ENCODE measurements at places on chromosomes 5 and 9.

DNA sequence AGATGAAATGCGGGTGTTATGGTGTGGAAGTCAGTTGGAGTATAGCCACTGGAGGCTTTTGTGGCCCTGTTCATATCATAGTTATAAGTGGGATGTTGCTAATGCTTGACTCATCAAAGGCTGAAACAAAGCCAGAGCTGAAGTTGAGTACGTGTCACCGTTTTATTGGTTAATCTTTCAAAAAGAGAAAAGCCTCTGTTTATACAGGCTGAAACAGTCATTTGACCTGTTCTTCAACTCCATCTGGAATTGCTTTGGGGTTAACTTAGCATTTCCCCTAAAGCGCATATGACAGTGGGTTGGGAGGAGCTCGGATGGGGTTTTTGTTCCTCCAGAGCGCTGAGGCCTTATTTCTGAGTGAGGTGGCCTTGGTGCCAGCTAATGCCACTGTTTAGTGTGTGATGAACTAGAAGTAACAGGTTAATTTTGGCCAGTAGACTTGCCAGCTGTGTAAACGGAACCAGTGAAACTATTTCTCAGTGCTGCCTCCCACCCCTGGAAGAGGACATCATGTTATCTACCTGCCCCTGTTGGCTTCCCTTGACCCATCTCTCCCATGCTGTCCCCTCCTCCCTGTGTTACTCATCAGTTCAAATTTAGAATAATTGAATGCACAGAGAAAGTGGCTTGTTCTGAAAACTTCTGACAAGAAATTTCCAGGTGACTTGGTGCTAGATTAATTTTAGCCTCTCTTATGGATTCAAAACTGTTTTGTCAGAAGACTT lies 34.2 kb downstream of the MTAP start:
- DNase-seq: no peak

DNA sequence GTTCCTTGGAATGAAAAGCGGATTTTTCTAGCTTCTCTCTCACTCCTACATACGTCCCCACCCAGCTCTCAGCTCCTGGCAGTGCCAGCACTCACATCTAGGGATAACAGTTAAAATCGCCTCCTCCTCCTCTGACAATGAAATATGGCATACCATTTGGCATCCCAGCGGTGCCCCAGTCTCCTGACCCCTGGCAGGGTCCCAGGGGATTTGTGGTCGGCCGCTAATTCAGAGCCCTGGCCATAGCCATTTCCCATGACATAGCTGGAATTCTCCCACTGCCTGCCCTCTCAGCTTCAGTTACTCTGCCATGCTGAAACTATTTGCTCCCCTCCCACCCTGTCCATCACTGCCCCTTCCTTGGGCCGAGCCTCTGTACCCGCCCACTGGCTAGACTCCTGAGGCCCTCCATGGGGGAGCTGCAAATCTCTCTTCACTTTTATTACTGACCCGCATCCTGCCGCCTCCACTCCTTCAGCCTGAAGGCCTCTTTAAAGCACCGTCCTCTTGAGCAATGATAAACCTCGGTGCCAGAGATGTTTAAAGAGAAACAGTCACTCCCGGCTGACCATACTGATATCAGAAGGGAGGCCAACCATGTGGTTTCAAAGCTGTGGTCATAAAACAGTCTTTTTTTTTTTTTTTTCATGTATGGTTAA lies 139.8 kb downstream of the SLIT3 start:
- DNase-seq: no peak

DNA sequence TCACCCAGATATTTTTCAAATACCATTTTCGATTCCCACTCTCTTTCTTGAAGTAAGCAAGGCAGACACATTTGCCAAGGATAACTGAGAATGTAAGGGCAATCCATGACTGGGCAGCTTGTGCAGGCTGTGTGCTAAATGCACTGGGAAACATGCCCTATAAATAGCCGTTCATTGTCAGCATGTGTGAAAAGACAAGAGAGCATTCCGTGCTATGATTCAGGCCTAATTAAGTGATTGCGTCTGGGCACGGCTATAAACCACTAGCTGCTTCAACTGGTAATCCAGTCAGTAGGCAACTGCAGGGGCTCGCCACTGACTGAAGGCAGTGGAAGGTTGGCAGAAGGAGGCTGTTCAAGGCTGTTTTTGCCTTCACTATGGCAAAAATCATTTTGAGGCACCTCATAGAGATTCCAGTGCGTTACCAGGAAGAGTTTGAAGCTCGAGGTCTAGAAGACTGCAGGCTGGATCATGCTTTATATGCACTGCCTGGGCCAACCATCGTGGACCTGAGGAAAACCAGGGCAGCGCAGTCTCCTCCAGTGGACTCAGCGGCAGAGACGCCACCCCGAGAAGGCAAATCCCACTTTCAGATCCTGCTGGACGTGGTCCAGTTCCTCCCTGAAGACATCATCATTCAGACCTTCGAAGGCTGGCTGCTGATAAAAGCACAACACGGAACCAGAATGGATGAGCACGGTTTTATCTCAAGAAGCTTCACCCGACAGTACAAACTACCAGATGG lies at the start of gene HSPB3:
Gene HSPB3 (plus strand): TSS at position 287 of the 745 bp plus-strand sequence. CDS start 91 bp downstream, at position 378.
- no peak for DNase-seq

- DNase-seq: no peak
Observed at GRCh38 chr5:79464695-79465332, 49.1 kb downstream of the HOMER1 start.

DNA sequence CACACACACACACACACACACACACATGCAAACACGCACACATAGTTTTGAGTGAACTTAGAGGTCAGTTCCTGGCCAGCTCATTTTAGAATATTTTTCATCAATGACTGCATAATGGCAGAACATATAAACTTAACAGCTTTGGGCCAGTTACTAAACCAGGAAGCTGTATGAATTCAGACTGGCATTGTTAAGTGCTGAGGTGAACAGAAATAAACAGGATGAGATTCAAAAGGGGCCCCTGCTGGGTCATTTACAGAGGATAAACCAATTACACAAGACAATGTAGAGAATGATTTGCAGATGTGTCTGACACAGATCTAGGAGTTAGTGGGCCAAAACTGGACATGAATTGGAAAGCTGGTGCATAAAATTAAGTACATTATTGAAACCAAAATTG lies 44.6 kb downstream of the MARCHF11 start:
- DNase-seq: no peak

DNA sequence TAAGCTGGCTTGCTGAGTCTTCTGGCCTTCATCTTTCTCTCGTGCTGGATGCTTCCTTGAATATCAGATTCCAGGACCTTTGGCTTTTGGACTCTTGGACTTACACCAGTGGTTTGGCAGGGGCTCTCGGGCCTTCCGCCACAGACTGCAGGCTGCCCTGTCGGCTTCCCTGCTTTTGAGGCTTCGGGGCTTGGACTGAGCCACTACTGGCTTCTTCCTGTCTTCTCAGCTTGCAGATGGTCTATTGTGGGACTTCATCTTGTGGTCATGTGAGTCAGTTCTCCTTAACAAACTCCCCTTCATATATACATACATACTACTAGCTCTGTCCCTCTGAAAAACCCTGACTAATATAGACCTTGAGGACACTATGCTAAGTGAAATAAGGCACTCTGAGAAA lies 78.3 kb upstream of the SSBP2 start:
- no peak for DNase-seq

- DNase-seq: no peak
Observed at GRCh38 chr5:168187614-168188013, 103.8 kb upstream of the WWC1 start.

DNA sequence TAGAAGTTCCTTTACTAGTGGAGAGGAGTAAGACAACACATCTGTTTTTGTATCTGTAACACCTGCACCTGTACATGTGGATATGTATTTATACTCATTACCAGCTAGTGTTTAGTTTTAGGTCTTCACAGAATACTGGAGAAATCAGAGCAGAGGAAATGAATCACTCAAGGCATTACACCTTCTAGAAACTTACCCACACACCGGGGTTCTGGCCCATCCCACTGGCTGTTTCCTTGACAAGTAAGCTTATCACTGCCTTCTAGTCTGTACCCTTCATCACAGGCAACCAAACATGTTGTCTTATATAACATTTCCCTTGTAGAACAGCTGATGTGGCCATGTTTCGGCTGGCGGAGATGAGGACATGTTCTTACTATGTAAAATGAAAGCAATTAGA lies 76.7 kb downstream of the SVEP1 start:
- no peak for DNase-seq

DNA sequence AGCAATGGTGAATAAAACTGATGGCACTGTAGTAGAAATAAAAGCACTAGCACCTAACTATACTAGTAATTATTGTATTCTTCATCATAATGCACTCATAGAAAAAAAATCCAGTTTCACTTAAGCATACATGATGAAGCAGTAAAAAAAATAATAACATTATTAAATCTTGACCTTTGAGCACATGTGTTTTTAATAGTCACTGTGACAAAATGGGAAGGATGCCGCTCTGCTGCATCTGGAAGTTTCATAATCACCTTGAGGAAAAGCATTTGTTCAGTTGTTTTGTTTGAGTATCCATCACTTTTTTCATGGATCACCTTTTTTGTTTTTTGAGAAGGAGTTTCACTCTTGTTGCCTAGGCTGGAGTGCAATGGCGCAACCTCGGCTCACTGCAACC lies 13.2 kb downstream of the OR2K2 start:
- DNase-seq: no peak

- no peak for DNase-seq
Observed at GRCh38 chr5:44051591-44051990, 337.6 kb downstream of the FGF10 start.

GRCh38 chr5:124670722-124671184 lies 75.7 kb downstream of the ZNF608 start:
- DNase-seq: no peak

DNA sequence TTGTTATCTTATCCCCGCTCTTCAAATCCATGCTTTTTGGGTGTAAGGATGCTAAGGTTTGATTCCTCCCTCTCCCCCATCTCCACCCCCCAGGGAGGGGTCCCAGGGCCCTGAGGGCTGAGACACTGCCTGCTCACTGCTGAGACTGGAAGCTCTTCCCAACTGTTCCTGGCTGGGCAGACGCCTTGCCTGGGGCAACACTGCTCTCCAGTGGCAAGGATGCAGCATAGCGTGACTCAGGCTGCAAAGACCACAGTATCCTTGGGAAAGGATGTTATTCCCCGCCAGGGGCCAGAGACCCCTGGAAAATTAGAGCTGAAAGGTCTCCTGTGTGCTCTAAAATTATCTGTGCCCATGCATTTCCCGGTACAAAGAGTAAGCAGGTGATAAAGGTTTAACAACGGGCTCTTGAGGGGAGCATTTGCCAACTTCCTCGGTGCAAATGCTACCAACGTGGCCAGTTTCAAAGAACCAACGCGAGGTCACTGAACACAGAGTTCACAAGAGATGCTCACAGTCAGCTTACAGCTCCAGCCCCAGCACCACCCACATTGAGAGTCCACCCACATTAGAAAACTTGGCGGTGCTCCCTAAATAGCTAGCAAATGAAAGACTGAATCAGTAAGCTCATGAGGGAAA lies 271.9 kb downstream of the NSG2 start:
- DNase-seq: no peak

GRCh38 chr9:130304116-130304515 lies 38.6 kb downstream of the HMCN2 start:
- DNase-seq: no peak

GRCh38 chr5:181167814-181168488 lies 20.6 kb downstream of the OR2V2 start:
- no peak for DNase-seq

DNA sequence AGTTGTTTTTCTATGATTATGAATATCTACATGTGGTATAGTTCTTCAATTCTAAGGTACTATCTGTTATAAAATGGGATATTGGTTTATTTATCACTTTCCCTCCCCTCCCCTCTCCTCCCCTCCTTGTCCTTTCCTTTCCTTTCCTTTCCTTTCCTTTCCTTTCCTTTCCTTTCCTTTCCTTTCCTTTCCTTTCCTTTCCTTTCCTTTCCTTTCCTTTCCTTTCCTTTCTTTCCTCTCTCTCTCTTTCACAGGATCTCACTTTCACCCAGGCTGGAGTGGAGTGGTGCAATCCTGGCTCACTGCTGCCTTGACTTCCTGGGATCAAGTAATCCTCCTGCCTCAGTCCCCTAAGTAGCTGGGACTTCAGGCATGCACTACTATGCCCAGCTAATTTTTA lies 466.8 kb downstream of the DMAC1 start:
- no peak for DNase-seq

DNA sequence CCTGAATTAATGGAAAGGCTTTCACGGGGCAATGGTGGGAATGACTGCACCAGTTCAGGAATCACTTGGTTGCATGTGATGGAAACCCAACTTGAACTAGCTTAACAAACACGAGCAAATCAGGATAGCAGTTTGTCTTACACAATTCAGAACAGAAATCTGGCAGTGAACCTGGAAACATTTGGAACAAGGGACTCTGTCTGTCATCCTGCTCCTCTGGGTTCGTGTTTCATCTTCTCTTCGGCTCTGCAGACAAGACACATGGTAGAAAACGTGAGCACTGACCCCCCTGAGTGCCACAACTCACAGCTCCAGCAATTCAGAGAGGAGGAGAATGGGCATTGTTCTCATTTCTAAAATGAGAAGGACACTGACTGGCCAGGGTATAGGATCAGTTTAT lies 218.1 kb upstream of the NREP start:
- DNase-seq: no peak

DNA sequence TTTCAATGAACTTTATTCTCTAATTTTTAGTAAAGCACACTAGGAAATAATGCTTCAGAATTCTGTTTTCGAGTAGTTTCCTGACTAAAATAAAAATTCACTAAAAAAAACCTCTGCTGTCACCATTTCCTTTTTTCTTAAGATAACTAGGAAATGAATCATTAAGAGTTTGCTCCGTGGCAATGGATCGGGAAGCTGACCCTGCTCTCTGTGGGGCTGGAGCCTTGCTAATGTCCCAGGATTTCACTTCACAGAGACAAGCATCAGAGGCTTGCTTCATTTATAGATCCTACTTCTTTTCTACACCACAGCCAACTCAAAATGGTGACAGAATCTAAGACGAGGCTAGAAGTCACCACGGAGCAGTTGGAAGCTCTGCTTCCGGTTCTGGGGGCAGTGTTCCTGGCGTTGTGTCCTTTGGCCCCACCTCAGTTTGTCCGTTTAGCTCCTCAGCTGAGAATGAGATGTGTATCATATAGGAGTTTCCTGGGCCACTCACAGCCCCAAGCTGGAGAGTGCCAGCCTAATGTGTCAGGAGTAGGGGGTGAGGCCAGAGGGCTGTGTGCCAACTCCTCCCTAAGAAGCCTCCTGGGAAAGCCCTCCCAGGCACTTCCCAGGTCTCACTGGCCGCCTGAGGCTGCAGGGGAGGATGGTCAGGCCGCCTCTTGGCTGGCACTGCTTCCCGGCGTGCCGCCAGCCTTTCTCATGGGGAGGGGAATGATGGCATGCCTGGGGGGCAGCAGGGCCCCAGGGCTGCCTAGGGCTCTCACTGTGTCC lies 19.6 kb downstream of the TENT4A start:
- no peak for DNase-seq

DNA sequence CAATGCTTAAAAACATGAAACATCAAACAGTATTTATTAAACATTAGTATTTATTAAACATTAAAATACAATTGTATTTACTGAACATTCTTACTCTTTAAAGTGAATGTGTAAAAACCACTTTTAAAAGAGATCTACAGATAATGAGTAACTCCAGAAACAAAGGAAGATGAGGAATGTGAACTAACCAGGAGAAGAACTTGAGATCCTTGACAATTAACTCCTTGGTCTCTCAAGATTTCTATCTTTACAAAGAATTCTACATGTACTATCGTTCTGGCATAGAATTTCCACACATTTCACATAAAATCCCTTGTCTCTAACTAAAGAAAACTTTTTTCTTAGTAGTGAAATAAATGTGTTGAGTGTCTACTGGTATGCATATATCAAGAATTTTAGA lies 28.7 kb upstream of the IFNE start:
- no peak for DNase-seq

- no peak for DNase-seq
Observed at GRCh38 chr5:171175746-171176145, 133.3 kb upstream of the TLX3 start.
